ENCODE measurements at places on chromosomes 13 and 19.

DNA sequence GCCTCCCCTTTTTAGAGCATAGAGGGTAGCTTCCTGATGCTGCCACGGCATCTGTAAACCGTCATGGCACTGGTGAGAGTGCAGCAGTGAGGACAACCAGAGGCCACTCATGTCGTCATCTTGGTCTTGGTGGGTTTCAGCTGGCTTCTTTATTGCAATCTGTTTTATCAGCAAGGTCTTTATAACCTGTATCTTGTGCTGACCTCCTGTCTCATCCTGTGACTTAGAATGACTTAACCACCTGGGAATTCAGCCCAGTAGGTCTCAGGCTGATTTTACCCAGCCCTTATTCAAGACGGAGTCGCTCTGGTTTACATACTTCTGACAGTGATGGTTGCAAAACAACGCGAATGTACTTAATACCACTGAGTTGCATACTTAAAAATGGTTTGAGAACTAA is 14.4 kb upstream of the FBN3 start:
- DNase-seq, result no peak

DNA sequence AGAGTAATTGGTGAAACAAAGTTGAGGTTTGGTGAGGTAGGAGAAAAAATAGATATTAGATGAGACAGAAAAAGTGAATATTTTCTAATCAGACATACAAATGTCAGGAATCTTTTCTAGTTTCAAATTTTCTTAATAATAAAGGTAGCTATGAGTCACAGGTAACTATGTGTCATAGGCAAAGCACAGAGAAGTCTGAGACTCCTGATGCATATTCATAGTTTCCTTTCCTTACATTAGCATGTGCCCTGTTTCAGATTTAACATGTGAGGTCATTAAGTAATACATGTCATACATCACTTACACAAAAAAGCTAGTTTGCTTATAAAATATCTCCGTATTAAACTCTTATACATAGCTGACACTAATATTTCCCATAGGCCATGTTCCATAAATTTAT is 1141.3 kb upstream of the PCDH20 start:
- DNase-seq, result no peak

- no peak for DNase-seq
These were observed 423.3 kb downstream of the SPRY2 start for GRCh38 chr13:79917628-79918027.

- DNase-seq, result peak; percentile 54
These were observed 31.2 kb downstream of the GADD45B start for GRCh38 chr19:2507109-2507508.
